A549 treated with RU486 at 1 μM for 4 hours (cell line): ENCODE measurements at places on chromosomes 2 and 18. TPM values are rescaled to one million over a fixed set of nuclear protein-coding genes. Genes with fewer than 3 reads are reported as not detected.

AMER3 gene
- total RNA-seq, result not detected in 5 replicates

C18orf54 gene
- total RNA-seq, result 1.1 to 3.2 TPM (median 2.7 TPM) in 5 replicates

GRHL1 gene
- 0.73 to 2.7 TPM (median 1.2 TPM) in 5 replicates for total RNA-seq

NPC1 gene
- total RNA-seq, result 72.0 to 111 TPM (median 92.2 TPM) in 5 replicates

IL1F10 gene
- total RNA-seq, result not detected in 5 replicates

DSG1 gene
- not detected in 5 replicates for total RNA-seq

VWC2L gene
- not detected in 5 replicates for total RNA-seq

PARD6G gene
- total RNA-seq, result 2.0 to 4.1 TPM (median 2.9 TPM) in 5 replicates

LOXHD1 gene
- not detected in 5 replicates for total RNA-seq

KIAA1328 gene
- 1.2 to 1.7 TPM (median 1.7 TPM) in 5 replicates for total RNA-seq

FSIP2 gene
- not detected in 5 replicates for total RNA-seq
